Kidney tubule cell (primary cell): ENCODE measurements at places on chromosomes 11 and 22.

DNA sequence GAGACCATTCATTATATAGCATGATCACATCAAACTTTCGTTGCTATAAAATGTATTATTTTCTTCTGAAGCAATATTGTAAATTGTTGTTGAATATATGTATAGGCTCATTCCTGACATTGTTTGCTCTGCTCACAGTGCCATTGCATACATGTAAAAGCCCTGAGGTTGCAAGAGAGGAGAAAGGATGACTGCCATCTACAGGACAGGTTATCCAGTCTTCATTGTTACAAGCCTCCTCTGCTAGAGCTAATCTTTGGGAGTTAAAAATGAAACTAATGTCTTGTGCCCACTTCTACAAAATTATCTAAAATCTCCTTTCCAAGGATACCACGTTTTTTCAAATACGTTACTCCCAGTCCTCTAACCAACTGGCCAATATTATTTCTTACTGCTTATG is 16.4 kb upstream of the OR5AL1 start:
- no peak for DNase-seq

- DNase-seq: peak; percentile 16
Measured at GRCh38 chr11:65814131-65814985, 19.4 kb upstream of the SNX32 start.

DNA sequence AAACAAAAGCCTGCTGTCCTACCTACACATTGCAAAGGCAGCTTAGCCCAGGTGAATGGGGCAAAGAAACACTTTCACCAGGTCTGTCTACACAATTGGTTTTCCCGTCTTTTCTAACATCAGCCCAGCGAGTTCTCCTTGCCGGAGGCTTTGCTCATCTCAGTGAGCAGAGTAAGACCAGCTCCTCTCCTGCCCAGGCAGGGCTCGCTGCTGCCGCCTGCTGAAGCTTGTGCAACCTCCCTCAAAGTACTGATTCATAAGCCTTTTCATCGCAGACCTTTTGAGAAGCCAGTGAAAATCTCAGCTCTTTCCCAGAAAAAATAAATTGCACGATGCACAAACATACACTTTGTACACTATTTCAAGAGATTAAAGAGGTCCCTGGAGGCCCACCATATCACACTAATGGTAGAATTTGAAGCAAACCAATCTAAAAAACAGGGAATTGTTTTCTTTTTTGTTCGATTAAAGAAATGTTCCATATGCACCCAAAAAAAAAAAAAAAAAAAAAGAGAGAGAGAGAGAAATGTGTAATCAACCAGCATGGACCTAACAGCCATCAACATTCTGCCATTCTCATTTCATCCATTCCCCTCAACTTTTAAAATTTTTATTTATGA is 328.1 kb upstream of the MPPED2 start:
- DNase-seq: peak; percentile 64

DNA sequence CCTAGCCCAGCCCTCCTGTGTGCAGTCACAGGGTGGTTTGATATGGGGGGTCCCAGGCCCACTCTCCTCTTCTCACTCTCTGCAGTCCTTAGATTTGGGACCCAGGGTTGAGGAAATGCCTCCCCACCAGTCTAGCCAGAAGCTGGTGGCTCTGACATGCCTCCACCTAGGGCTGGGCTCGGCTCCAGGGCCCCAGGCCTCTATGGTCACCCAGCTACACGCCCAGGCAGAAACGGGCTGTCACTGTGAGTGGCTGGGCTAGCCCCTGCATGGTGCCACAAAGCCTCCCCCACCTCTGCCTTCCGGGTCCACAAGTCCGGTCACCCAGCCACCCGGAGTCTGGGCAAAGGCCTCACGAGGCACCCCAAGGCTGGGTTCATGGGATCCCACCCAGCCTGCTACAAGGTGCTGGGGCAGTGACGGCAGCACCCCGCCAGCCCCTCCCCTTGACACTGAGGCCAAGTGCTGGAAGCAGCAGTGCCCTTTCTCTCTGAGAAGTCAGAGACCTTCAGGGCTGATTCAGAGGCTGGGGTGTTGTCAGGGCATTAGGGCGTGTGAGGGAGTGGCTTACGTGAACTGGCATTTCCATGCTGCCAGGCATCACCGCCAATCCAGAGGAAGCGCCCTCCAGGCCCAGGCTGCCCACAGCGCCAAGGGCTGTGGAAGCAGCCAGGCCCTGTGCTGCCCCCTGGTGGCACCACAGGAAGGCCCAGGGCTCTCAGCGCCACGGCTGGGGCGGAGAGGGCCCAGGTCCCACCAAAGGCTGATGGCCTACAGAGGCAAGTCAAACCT is 638 bp upstream of the PITPNM1 start:
- DNase-seq: peak; percentile 99

DNA sequence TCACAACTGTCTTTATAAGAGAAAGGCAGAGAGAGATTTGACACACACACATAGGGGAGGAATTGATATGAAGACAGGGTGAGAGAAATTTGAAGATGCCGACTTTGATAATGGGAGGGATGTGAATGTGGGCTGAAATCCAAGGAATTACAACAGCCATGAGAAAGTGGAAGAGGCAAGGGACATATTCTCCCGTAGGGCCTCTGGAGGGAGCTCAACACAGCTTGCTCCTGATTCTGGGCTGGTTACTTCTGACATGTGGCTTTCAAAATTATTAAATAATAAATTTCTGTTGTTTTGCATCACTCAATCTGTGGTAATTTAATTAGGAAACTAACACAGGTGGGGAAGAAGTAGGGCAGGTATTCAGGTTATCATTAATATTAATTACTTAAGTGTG is 282.9 kb downstream of the LUZP2 start:
- no peak for DNase-seq

DNA sequence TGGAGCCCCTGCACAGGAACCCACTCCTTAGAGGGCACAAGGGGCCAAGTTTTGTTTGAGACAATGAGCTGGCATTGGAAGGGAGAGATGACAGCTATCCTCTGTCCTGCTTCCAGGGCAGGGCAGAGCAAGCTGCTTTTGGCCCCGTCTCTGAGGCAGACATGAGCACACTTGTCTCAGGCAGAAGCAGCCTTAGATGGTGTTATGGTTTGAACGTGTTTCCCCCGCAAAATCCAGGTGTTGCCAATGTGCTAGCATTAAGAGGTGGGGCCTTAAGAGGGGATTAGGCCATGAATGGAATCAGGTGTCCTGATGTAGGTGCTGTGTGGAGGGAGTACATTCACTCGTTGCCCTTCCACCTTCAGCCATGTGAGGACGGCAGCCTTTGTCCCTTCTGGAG is 2.5 kb downstream of the TP53AIP1 start:
- no peak for DNase-seq

DNA sequence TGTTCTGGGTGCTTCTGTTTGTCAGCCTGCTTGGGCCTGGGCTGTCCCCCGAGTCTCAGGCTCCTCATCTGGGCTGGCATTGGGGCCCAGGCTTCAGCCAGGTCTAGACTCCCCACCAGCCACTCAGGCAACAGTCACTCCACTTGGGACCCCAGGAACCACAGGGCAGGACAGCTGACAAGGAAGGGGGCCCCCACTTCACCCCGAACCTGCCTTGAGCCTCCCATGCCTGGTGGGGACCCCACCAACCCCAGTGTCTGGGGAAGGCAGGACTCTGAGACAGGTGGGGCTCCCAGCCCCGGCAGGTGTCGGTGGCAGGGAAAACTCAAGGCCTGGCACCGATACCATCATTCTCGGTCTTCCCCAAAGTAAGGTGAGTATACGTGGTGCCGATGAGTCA is 11.7 kb upstream of the LTO1 start:
- no peak for DNase-seq

DNA sequence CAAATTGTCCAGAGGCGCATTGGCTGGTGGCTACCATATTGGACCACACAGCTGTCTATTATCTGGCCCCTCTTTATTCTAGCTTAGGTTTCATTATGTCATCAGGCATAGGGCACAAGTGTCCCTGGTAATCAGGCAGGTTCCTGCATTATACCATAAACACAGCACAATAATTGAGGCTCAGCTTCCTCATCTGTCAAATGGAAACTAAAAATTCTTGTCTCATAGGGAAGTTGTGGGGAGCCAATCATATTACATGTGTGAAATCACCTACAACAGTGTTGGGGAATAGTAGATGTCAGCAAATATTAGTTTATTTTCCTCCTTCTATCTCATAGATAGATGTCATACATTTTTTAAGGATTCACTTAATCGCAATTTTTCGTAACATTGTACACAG is 231.0 kb upstream of the SORL1-AS1 start:
- DNase-seq: no peak
